ENCODE measurements at places on chromosomes 1 and 21. TPM values are rescaled to one million over a fixed set of nuclear protein-coding genes. Genes with fewer than 3 reads are reported as not detected.

ZMYND12 gene
- 0.57 TPM for total RNA-seq

IVL gene
- total RNA-seq = not detected

RGS4 gene
- 0.26 TPM for total RNA-seq

LAD1 gene
- total RNA-seq = 0.10 TPM

CAPN8 gene
- 0.28 TPM for total RNA-seq

CTSE gene
- total RNA-seq = not detected

LRRC40 gene
- 15.9 TPM for total RNA-seq

S100B gene
- not detected for total RNA-seq

SH2D2A gene
- 0.69 TPM for total RNA-seq

LDLRAP1 gene
- total RNA-seq = 23.1 TPM

GNG4 gene
- 1.1 TPM for total RNA-seq

TP73 gene
- 4.7 TPM for total RNA-seq

CHRNB2 gene
- 0.21 TPM for total RNA-seq

RGSL1 gene
- not detected for total RNA-seq

LRRC38 gene
- total RNA-seq = not detected

PRKCZ gene
- 26.7 TPM for total RNA-seq

GRHL3 gene
- total RNA-seq = 16.7 TPM

MUL1 gene
- total RNA-seq = 39.4 TPM

PLA2G2C gene
- total RNA-seq = not detected
